OCI-M1 (cell line): ENCODE measurements at places on chromosomes 6 and 20.
A peak's percentile ranks its signal among the peaks of the same experiment; 100 is the strongest.

DNA sequence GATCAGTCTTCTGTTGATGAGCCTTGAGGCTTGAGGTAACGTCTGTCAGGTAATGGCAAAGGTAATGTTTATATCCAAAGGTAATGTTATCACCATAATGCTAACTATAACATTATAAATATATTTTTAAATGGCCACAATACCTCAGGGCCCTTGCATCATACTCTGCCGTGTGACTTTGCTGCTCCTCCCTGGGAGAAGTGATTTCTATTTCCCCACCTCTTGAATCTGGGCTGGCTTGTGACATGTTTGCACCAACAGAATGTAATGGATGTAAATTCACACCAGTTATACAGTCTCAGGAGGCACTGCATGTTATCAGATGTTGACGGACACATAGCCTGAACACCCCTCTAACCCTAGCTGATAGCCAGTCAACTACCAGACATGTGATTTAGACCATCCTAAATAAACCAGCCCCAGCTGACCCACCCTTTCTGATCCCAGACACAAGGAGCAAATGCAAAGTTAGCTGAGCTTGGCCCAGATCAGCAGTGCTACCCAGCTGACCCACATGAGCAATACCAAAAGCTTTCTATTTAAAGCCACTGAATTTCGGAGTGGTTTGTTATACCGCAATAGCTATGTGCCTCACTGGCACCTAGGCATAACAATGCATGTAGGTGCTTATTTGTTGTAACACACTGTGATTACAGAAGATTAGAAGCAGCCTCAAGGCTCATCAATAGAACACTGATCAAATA is 93.8 kb upstream of the SIRPA start:
- DNase-seq = peak; percentile 25

GRCh38 chr6:83462524-83462923 is 31.7 kb upstream of the ME1 start:
- no peak for DNase-seq

DNA sequence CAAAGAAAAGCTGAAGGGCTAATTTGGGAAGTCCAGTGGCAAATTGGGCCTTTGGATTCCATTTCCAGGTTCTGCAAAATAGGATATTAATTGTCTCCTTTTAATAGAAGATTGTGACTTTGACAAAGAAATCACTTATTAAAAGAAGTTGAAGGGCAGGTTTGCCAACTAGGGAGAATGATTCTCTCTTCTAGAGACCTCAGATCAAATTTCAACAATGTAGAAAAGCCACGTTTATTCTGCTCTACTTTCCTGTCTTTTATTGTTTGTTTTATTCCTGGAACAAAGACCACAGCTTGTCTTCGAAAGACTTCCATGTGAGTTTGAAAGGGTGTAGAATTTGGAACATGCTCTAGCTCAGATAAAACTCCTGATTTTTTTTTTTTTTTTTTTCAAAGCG is 65.5 kb upstream of the PRL start:
- DNase-seq = no peak

GRCh38 chr20:50873585-50873984 is 57.7 kb downstream of the ADNP start:
- no peak for DNase-seq
